ENCODE measurements at places on chromosomes 7 and 10.

DNA sequence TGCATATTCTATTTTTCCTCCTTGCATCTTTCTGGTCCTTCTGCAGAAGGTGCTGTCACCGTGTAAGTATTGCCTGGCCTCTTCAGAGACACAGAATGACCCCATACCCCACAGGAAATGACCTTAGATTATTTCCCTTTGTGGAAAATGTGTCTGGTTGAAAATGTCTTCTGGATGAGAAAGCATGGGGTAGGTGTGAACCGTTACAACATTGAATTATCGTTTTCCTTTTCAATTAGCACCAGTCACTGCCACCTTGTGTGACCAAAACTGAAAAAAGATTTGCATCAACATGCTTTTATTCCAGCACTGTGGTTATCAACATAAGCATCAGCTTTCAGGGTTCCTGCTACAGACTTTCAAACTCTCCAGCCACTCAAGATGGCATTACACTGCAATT lies 58.0 kb upstream of the CELF2 start:
- peak; percentile 70 for DNase-seq

- no peak for DNase-seq
These were observed 390.9 kb downstream of the GATA3 start for GRCh38 chr10:8445353-8445752.

GRCh38 chr7:141563956-141564623 lies 12.9 kb downstream of the AGK start:
- DNase-seq = peak; percentile 70

- peak; percentile 70 for DNase-seq
These were observed 94.9 kb downstream of the AKR1D1 start for GRCh38 chr7:138170959-138171703.

DNA sequence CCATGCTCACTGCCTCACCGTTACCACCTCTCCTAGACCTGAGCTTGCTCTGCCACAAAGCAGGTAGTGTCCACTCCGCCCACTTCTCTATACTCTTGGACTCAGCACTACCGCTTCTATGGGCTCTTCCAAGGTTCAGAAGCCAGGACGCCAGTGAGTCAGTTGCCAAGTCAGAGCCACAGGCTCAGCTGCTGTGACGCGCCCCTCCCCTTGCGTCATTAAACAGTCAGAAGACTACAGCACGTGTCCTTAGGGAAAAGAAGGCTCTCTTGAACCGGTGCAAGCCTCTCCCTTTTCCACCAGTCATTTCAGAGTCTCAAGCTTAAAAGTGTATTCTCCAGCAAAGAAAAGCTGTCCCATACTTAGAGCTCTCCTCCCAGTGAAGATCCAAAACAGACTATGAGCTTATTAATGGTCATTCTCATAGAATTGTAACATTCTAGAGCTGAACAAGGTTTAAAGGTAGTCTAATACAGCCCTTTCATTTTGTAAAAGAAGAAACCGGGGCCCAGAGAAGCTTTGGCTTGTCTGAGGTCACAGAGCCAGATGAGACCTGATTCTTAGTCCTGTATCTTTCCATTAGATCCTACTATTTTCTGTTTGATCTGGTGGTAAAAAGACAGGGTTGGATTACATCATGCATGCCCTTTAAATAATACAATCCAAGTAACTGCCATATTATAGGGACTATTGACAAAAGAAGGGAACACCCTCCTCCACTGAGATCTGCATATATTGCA lies 40.9 kb upstream of the MET start:
- peak; percentile 67 for DNase-seq

- DNase-seq = no peak
These were observed 44.9 kb downstream of the PPP1R3C start for GRCh38 chr10:91587710-91588638.

DNA sequence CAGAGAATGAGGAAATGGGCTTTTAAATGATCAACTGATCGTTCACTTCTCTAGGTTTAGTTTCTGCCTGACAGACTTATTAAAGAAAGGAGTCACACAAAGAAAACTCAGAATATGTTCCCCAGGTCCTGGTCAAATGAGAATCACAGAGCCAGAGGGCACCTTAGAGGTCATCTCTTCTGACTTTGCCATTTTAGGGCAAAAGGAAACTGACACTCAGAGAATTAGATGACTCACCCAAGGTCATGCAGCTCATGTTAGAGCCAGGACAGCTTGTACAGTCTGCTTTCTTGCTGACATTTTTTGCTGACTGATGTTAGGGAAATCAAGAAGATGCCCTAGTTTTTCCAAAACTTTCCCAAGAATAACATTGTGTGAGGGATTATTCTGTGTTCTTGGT lies 312.7 kb upstream of the SP8 start:
- DNase-seq = peak; percentile 12

GRCh38 chr7:158192956-158193355 lies 394.7 kb downstream of the PTPRN2 start:
- no peak for DNase-seq

DNA sequence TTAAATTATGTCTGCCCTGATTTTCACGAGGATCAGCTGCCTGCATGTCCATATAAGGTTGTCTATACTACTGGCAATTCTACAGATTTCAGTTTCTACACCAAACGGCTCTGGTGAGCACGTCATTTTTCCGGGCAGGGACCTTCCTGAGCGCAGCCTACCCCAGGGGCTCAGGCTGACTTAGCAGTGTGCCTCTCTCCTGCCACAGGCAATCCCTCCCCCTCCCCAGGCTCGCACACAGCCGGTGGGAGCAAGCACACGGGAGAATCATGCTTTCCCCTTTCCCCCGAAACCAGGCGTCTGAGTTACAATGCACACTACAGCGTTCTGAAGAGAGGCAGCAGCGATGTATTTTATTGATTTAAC lies 1.7 kb downstream of the KLF6 start:
- DNase-seq = peak; percentile 92

GRCh38 chr7:42753367-42753766 lies 158.5 kb downstream of the C7orf25 start:
- no peak for DNase-seq

DNA sequence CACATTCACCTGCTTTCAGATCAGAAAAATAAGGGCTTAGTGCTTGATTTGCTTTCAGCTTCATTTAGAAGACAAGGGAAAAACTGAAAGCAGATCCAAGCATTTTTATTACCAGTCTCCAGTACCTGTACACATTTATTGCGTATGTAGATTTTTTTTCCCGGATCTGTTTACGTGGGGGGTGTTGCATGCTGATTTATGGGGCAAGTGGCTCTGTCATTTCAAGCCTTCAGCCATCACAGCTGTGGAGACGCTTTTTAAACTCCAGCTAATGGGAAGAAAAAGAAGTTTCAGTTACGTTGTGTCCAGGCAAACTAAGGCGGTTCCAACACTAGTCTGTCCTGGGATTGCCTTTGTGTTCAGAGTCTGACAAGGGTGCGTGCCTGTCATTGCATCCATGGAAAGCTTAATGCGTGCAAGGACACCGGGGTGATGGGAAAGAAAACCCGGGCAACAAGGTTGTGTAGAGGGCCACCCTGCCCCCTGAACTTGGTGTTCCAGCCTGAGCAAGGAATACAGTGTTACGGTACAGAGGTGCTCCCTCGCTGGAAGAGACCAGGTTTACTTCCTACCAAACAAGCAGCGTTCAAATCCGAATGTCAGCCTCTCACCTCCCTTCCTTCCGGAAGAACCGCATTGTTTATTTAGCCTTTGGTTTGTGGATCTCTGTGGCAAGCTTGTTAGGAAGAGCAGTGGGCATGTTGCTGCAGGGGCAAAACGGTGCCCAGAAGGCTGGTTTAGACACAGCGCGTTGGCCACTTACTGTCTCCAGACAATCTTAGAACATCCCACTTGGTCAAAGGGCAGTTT lies 128.2 kb downstream of the FGFR2 start:
- DNase-seq = no peak

DNA sequence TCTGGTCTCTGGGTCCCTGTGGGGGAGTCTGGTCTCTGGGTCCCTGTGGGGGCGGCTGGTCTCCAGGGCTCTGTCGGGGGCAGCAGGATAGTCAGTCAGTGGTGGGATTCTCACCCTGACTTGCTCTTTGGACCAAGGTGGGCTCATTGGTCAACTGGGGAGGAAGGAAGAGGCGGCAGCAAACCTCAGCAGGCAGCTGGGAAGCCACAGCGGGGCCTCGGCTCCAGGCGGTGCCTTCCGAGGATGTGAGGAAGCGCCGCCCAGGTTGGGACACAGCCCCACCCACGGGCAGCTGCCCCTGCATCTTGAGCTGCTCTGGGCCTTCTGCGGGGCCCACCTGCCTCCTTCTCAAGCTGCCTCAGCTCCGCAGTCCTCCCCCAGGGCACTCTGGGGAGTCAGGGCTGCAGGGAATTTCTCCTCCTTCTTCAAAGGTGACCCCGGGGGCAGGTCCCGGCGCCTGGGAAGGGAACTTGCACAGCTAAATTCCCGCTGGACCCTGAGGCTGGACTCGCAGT lies 20.4 kb upstream of the KNDC1 start:
- no peak for DNase-seq

DNA sequence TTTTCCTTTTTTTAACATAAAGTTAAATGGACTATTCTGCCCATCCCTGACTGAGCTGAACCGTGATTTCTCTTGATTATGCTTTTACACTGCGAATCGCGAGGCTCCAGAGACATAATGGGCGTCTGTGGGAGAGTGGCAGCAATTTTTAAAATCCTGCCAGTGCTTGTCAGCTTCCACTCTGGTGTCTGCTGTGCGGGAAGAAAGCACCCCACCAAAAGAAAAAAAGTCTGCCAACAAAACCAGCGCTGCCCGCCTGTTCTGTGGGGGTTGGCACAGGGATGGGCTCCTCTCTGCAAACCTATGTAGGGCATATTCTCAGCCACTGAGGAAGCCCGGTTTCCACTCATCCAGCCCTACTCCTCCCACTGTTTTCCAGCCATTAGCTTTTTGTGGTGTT lies 592.3 kb upstream of the GALNT17 start:
- no peak for DNase-seq

DNA sequence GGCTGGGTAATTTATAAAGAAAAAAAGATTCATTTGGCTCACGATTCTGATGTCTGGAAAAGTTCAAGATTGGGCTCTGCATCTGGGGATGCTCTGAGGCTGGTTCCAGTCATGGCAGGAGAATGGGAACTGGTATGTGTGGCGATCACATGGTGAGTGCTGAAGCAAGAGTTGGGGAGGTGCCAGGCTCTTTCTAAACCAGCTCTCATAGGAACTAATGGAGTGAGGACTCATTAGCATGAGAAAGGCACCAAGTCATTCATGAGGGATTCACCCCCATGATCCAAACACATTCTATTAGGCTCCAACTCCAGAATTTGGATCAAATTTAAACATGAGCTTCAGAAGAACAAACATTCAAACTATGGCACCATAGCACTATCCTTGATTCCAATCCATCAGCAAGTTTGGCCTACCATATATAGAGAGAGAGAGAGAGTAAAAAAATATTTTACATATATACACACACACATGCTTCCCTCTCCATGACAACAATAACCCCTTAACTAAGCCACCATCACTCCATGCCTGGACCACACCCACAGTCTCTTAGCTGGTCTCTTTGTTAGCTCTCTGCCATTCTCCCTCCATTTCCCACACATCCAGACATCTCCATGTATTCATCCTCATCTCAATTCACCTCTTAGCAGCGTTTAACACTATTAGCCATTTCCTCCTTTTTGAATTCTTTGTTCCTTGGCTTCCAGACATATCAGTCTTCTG lies 57.9 kb downstream of the NPY start:
- DNase-seq = no peak

DNA sequence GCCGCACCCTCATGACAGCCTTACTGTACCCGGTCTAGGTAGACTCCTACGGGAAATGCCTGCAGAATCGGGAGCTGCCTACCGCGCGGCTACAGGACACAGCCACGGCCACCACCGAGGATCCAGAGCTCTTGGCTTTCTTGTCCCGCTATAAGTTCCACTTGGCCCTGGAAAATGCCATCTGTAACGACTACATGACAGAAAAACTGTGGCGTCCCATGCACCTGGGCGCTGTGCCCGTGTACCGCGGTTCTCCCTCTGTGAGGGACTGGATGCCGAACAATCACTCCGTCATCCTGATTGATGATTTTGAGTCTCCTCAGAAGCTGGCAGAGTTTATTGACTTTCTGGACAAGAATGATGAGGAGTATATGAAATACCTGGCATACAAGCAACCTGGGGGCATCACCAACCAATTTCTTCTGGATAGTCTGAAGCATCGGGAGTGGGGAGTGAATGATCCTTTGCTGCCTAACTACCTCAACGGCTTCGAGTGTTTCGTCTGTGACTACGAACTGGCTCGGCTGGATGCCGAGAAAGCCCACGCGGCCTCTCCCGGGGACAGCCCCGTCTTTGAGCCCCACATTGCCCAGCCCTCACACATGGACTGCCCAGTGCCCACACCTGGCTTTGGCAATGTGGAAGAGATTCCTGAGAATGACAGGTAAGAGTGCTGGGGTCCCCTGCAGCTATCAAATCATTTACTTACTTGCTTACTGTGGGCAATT lies 8.5 kb upstream of the CHCHD1 start:
- DNase-seq = no peak

DNA sequence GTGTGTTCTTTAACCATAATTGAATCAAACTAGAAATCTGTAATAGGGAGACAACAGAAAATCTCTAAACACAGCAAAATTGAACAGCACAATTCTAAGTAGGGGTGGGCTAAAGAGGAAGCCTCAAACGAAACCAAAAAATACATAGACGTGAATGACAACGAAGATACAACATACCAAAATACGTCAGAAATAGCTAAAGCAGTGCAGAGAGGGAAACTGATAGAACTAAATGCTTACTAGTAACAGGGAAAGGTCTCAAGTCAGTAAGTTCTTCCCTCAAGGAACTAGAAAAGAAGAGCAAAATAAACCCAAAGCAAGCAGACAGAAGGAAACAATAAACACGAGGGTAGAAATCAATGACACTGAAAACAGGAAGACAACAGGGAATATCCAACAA lies 19.1 kb downstream of the RPP38 start:
- DNase-seq = no peak

GRCh38 chr7:16014031-16014430 lies 327.5 kb upstream of the MEOX2 start:
- no peak for DNase-seq

- DNase-seq = no peak
These were observed 18.6 kb downstream of the FGFR2 start for GRCh38 chr10:121579656-121580055.

- DNase-seq = no peak
These were observed 10.6 kb upstream of the CALU start for GRCh38 chr7:128728598-128728997.

GRCh38 chr7:115198143-115198542 lies 276.2 kb downstream of the MDFIC start:
- DNase-seq = no peak

GRCh38 chr10:132721725-132722124 lies 64.2 kb downstream of the NKX6-2 start:
- no peak for DNase-seq

DNA sequence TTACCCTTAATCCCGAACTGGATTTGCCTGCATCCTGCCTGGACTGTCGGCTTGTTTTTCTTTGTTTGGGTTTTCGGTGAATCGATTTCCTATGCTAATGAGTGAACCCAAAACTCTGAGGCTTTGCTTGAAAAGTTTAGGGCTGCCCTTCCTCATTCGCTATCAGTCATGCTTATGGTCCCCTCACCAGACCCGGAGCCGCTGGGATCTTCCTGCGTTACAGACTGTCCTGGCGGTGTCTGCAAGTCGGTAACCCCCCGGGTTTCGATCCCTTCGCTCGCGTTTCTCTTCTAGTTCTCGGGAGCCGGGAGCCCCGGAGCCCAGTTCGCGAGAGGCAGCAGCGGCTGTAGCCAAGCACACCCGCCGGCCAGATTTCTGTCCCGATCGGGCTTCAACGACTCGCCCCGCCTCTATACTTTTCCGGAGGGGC lies 2.2 kb downstream of the EMX2 start:
- no peak for DNase-seq

Measured in GM12865 (cell line).